ENCODE measurements at places on chromosomes 4 and X.

- DNase-seq, result no peak
These were observed 111.4 kb upstream of the EOLA2 start for GRCh38 chrX:150049647-150050046.

GRCh38 chr4:151702256-151702655, 58.6 kb downstream of the GATB start:
- DNase-seq, result no peak

DNA sequence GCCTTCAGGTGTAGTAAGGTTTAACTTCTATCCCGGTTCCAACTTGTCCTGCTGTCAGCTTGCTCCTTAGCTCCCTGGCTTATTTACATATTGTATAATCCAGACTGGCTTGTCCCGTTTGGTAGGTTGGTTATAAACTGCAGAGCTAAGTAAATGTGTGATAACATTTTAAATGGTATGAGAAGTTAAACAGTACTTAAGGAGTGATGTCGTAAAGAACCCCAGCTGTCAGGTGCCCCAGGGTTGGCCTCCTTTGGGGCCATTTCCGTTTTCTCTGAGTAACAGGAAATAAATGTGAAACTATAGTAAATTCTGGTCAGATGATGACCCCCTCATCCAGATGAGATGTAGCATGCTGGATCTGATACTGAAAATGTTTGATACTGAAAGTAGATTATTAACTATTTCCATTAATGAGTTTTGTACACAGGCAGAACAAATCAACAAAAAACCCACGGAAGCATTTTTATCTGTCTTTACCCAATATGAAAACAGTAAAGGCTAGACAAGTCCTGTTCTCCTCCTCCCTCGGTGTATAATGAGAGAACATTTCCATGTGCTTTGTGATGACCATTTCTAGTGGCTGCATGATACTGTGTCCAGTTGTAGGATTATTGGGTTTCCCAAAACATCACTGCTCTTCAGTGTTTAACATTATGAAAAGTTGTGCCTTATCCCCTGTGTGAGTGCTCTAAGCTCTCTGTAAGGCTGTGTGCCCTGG, 22.4 kb downstream of the GAB1 start:
- DNase-seq, result no peak

DNA sequence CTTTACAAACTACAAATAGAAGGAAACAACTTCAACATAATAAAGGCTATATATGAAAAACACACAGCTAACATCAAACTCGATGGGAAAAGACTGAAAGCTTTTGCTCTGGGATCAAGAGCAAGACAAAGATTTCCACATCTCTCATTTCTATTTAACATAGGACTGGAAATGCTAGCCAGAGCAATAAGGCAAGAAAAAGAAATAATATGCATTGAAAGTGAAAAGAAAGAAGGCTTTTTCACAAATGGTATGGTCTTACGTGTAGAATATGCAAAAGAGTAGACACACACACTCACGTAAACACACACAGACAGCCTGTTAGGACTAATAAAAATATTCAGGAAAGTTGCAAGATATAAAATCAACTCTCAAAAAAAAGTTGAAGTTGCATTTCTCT, 660.5 kb upstream of the PCDH10 start:
- DNase-seq, result no peak

- no peak for DNase-seq
These were observed 3.5 kb downstream of the GPR34 start for GRCh38 chrX:41692162-41692749.

GRCh38 chrX:132367314-132367713, 121.5 kb downstream of the MBNL3 start:
- no peak for DNase-seq

GRCh38 chrX:115576676-115577075, 15.7 kb downstream of the PLS3 start:
- DNase-seq, result no peak

GRCh38 chr4:38131371-38132091, 171.3 kb downstream of the PTTG2 start:
- DNase-seq, result peak; percentile 65

GRCh38 chr4:95387719-95388118, 161.1 kb downstream of the UNC5C start:
- DNase-seq, result no peak

DNA sequence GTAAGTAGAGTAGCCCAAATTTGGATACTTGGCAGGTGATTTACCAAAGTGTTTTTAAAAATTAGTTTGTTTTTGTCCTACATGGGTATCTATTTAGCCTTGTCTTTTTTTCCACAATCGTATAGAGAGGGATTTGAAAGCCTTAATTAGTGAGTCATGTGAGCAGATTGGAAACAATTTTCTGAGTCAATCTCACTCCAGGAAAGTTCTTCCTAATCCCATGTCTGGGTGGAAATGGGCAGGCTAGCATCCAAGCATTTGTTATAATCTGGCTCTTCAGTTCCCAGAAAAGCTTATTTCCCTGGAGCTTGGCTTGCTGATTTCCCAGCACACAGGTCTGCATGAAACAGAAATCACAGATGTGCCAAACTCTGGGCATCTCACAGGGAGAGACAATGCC, 426.9 kb upstream of the BOD1L1 start:
- DNase-seq, result no peak

DNA sequence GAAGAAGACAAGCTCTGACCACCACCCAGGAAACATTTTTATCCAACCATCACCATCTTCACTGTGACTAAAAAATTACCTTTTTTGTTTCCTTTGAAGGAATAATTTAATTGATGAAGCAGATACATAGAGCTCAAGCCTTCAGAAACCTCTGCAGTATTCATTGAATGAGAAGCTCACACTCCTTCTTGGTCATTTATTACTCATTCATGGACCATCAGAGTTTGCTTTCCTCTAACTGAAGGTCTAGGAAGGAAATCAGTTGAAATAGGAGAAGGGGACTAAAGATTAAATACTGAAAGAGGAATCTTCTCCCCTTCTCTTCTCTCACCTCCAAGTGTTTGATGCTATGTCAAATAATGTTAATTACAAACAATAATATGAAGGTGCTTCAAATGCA, 290.6 kb upstream of the KLF3 start:
- no peak for DNase-seq

DNA sequence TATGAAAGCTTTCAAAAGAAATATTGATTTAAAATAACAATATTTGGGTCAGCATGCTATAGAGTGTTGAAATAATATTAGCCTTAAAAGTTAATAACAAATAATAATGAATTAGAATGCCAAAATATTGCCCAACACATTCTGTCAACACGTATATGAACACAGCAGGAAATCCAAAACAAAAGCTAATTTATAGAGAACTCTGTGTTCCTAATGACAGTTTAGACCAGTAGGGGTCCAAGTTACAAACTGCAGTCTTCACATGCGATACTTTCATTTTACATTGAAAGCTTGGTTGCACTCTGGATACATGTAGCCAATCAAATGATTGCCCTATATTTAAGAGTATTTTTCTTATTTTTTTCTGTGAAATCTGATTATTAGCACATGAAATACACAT, 274.4 kb downstream of the DCTD start:
- DNase-seq, result no peak

GRCh38 chr4:147860960-147861359, 129.1 kb downstream of the ARHGAP10 start:
- DNase-seq, result no peak

GRCh38 chrX:45497290-45497689, 296.6 kb upstream of the DIPK2B start:
- DNase-seq, result no peak

DNA sequence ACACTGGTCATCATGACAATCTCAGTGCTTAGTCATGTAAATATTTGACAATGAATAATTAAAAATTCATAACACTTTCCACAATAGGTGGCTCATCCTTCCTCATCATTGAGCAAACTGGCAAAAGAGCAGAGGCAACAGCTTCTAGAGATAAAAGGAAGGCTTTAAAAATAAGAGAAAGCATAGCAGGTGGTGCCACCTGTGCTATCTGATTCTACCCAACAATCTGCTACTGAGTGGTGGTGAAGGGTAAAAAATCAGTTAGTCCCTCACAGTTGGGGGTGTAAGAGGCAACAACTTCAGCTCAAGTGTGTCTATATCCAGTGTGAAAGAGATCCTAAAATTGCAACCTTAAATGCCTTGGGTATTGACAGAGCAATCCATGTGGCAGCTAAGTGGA, 280.1 kb upstream of the PPARGC1A start:
- DNase-seq, result no peak

- DNase-seq, result no peak
These were observed 15.1 kb downstream of the SH3BP2 start for GRCh38 chr4:2808001-2808400.

- no peak for DNase-seq
These were observed 53.5 kb upstream of the FAM9B start for GRCh38 chrX:9087271-9088040.

DNA sequence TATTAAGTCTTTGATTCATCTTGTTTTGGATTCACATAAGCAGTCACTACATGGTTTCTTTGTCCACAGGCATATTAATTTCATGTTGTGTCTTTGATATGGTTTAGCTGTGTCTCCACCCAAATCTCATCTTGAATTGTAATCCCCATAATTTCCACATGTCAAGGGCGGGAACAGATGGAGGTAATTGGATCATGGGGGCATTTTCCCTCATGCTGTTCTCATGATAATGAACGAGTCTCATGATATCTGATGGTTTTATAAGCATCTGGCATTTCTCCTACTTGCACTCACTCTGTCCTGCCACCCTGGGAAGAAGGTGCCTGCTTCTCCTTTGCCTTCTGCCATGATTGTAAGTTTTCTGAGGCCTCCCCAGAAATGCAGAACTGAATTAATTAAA, 1811.2 kb upstream of the PCDH10 start:
- no peak for DNase-seq

DNA sequence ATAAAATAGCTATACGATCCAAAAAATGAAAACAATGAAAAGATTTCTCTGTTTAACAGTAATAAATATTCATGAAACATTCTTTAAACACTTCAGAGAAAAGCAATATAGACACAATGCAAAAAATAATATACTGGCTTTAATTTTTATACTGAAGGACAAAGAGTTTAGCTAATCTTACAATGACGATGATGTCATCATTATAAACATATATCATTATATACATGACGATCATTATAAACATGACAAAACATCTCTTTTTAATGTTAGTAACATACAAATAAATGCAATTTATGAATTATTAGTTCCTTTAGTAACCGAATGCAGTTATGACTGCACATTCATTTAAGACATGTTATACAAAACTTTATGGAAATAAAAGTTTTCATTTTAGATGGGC, 1434.6 kb downstream of the PCDH18 start:
- no peak for DNase-seq

- DNase-seq, result no peak
These were observed 274.7 kb downstream of the GLUD2 start for GRCh38 chrX:121322159-121322558.

GRCh38 chr4:173436771-173437265, 37.9 kb upstream of the SCRG1 start:
- DNase-seq, result no peak

GRCh38 chr4:163949976-163950601, 455.6 kb downstream of the TMA16 start:
- no peak for DNase-seq

- no peak for DNase-seq
These were observed 11.3 kb downstream of the FRG2 start for GRCh38 chr4:190015538-190016368.

DNA sequence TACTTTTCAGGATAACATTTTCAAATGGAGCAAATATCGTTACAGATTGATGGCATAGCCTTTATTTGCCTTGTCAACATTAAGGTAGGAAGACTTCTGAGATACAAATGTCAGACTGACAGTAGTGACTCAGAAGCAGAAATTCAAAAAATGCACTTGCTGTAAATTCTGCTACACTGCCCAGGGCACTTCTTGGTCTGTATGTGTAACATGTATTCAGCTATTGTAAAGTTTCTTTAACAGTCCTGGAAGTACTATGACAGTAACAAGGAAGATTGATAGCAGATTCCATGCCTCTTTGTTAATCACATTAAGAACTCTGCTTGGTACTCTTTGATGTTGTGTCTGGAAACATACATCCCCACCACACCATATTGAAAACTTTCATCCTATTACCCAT, 69.6 kb upstream of the PCDH18 start:
- no peak for DNase-seq

DNA sequence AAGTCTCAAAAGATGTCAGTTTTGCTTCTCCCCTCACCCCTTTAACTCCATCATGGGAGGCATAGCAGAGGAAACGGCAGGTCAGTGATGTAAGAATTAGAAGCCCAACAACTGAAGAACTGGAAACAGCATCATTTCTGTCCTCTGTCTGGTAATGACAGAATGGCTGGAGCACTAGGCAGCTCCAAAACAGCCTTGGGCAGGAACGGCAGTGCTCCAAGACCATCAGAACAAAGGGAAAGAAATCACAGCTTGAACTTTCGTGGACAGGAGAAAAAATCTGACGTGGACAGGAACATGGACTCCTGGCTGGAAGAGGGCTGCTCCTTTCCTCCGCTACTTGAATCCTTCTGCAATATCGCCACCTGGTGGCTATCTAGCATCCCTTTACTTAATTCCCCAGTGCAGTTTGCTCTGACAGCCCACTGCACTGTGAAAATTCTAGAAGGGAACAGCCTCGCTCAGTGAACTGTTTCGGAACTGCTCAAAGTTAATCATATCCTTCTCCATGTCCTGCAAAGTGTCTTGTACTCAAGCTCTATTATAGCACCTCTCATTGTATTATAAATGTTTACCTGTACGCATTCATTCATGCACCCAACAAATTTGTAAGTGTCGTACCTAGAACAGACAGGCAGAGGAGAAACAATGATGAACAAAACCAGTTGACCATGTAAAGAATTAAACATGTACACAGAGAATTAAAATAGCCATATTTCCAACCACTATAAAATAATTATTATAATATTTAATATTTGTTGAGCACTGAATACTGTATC, 20.4 kb downstream of the SLC25A53 start:
- DNase-seq, result peak; percentile 40

- DNase-seq, result no peak
These were observed 18.4 kb downstream of the CENPU start for GRCh38 chr4:184715526-184715925.

DNA sequence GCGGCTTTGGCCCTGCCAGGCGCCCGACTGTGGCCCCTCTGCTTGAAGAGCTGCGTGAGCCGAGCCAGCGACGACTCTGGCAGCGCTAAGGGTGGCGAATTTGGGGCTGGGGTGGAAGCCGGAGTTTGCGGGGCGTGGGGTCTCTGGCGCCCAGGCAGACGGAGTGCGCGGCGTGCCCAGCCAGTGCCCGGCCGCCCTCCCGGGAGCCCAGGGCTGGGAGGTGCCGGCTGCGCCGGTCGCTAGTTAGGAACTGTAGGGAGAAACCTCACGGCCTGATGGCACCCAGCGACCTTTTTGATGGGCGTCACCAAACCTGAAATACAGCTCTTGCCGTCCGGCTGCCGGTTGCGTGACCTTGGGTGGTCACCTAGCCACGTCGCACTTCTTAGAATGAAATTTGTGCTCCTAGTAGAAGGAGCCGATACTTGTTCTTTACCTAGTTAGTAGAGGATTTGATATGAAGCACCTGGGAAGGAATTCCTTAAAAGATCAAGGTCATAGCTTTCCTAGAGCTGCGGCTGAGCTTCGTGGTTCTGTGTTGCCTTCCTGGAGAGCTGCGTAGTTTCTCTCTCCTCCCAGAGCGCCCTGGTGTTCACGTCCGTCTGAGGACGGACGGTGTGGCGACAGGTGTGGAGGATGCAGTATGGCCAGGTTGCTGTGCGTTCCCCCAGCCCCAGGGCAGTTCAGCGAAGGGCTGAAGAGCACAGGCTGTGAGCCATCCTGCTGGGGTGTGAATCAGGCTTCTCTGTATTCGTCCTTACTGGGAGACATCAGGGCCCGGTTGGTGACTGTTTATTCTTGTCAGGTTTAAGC, 680 bp downstream of the MAEA start:
- no peak for DNase-seq
